NCI-H187 treated with DMSO at 0.1 percent for 48 hours (cell line): ENCODE measurements at places on chromosomes 2 and 18.

- no peak for DNase-seq
These were observed 285.6 kb upstream of the EPHA4 start for GRCh38 chr2:221857719-221858118.

- no peak for DNase-seq
These were observed 522.2 kb downstream of the PIK3C3 start for GRCh38 chr18:42477267-42477666.

DNA sequence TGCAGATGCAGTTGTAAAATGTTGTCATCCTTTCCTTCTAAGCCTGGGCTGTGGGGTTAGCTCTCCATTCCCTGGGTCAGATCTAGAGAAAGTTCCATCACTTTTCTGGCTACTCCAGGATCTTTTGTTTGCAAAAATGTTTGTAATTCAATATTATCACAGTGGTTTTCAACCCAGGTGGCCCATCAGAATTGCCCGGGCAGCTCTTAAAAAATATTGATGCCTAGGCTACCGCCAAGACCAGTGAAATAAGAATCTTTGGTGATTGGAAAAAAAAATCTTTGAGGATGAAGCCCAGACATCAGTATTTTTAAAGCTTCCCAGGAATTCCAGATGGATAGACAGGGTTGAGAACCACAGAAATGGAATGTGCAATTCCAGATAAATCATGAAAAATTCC lies 232.5 kb upstream of the SPRED2 start:
- no peak for DNase-seq

DNA sequence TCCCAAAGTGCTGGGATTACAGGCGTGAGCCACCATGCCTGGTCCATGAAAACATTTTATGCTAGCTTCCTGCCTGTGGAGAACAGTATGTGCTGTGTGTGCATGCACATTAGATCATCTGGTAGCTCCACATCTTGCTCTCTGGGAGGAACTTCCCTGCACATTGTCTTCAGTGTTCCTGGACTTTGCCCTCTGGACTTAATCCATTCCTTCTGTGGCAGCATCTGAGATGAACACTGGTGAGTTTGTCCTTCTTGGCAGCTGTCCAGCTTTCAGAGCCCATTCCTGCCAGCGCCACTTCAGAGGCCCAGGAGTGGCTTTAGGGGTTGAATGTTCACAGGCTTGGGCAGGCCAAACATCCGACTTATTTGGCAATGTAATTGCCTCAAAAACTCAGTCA lies 65.2 kb downstream of the POU3F3 start:
- DNase-seq = no peak

- no peak for DNase-seq
These were observed 36.9 kb downstream of the SUMO1 start for GRCh38 chr2:202201220-202202160.

GRCh38 chr2:238259061-238260020 lies 19.5 kb upstream of the HES6 start:
- DNase-seq = no peak

DNA sequence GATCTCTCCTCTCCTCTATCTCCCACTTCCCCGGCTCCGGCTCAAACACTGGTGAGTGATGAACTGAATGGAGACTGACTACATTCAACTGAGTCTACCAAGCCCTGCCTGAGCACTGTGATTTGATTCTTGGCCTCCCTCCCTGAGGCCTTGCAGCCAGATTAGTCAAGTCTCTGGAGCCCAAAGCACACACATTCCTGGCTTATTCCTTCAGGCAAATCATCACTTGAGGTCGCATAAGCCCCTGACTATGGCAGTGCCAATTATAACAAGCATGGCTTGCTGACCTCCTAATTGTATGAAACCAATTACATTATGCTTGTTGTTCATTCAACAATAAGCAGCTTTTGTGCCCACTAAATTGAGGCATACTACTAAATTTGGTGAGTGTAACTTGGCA lies 34.6 kb downstream of the EFEMP1 start:
- no peak for DNase-seq

DNA sequence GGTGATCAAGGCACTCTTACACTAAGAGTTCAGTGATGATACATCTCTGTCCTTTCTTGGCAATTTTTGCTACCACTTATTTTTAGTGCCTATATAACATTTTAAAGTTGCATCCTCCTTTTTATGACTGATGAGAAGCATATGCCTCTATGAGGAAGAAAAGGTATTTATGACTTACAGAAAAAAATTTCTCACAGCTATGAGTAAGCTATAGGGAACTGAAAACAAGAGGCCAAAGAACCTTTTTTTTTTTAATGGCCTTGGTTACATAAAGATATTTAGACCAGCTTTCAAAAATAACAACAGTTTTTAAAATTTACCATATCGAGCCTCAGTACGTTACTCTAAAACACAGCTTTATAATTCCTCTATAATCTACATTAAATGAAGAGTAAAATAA lies 21.3 kb downstream of the MBD5 start:
- DNase-seq = no peak

DNA sequence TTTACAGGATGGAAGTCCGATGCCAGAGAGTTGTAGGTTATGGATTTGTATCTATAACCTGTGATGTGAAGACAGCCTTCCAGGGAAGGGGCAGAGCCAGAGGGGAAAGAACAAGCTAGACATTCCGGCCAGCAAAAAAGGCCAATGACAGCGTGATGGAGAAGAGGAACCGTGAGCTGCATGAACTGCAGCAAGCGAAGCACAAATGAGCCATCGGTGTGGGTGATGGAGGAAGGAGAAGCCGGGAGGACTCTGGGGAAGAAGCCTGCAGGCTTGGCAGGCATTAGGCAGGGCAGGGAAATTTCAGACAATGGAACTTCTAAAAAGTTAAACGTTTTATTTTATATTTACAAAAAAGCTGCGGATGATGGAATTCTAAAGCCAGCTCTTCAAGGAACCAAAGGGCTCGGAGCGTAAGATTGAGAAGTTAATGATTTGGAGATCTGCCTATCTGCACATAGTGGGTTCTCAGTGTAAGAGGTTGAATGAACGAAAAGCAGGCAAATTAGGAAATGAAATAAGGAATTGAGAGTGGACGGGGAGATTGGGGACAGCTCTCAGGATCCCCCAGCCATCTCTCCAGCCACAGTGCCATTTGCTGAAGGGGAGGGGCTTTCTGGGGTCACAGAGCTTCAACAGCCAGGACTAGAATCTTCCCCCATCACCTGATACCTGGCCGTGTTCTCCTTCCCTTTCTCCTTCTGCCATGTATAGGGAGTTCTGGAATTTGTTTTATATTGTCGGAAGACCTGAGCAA lies 28.4 kb downstream of the NGEF start:
- DNase-seq = no peak

- DNase-seq = no peak
These were observed at the start of gene FLACC1 for GRCh38 chr2:201357221-201357620. FLACC1 (minus strand) TSS chr2:201357345; CDS start chr2:201351404, 5,941 bp downstream.

DNA sequence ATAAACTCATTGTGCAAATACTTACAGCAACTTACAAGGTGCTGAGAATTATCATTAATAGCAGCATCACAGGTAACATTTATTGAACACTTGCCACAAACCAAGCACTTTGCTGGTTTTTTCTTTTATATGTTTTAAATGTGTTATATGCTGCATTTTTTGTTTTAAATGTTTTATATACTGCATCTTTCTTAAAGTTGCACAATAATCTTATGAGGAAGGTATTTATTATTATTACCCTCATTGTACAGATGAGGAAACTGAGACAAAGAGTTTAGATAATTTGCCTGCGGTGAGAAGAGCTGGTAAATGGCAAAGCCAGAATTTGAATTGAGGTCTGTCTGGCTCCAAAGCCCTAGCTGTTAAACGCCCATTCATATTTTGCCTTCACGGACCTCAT lies 52.2 kb upstream of the RIOK3 start:
- DNase-seq = no peak

GRCh38 chr2:4908461-4908860 lies 783.7 kb upstream of the SOX11 start:
- peak; percentile 37 for DNase-seq

- DNase-seq = no peak
These were observed 16.6 kb downstream of the THAP4 start for GRCh38 chr2:241620419-241620769.

DNA sequence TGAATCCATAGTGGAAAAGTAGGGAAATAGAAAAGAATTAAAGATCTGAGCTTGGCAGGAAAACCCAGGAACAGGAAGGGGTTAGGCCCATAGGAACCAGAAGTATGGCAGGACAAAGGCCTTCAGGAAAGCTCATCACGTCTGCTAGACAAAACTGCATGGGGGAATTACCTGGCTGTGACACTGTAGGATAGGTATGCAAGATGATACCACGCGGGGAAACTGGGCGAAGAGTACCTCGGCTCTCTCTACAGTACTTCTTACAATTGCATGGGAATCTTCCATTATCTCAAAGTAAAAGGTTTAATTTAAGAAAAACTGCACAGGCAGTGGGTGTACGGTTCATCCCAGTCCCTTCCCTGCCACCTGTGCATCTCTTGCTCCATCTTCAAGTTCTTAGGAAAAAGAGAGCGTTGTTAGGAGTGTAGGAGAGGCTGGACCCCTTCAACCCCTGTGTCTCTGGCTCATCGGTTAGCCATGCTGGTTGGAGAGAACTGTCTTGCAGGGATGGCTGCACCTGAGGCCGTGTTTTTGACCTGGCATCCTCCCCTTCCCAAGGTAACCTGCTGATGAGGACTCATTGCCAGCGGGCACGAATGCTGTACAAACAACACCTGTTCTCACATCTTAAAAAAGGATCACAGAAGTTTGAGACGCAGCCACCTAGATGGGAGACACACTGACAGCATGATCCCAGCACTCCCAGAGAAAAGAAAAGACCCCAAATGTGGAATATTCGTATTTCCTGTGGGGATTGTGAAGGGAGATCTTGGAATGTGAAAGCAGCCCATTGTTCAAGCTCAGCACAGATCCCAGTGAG lies 120.5 kb upstream of the COPS8 start:
- no peak for DNase-seq

DNA sequence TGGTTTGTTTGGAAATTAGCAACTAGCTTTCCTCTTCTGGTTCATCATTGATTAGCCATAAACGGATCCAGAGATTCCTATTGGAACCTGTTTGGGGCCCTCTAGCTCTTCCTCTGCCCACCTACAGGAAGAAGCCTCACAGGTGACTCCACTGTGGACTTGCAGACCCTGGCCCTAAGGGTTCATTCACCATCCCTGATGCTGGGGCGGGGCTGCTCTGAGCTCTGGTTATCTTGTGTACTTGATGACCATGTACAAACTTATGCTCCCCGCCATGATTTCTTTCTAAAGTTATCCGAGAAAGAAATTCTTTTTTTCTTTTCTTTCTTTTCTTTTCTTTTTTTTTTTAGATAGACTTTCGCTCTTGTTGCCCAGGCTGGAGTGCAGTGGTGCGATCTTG lies 33.9 kb upstream of the INHBB start:
- DNase-seq = no peak
